Dermis blood vessel endothelial cell (primary cell): ENCODE measurements at places on chromosomes 6 and 20.

- no peak for DNase-seq
Observed at GRCh38 chr6:111198841-111199240, 111.5 kb downstream of the SLC16A10 start.

GRCh38 chr6:99347804-99348203 lies 1.7 kb downstream of the FAXC start:
- DNase-seq, result no peak

GRCh38 chr20:53783768-53784167 lies 190.1 kb upstream of the ZNF217 start:
- no peak for DNase-seq

DNA sequence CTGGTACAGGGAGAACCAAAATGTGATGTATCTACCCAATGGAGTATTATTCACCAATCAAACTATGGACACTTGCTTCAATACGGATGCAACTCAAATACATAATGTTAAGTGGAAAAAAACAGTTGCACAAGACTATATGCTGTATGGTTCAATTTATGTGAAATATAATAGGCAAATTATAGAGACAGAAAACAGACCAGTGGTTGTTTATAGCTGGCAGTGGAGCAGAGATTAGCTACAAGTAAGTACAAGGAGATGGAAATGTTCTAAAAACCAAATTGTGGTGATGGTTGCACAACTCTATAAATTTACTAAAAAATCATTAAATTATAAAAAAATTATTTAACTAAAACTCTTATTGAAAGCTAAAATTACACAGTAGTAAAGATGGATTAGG lies 113.2 kb downstream of the PRDM1 start:
- no peak for DNase-seq

DNA sequence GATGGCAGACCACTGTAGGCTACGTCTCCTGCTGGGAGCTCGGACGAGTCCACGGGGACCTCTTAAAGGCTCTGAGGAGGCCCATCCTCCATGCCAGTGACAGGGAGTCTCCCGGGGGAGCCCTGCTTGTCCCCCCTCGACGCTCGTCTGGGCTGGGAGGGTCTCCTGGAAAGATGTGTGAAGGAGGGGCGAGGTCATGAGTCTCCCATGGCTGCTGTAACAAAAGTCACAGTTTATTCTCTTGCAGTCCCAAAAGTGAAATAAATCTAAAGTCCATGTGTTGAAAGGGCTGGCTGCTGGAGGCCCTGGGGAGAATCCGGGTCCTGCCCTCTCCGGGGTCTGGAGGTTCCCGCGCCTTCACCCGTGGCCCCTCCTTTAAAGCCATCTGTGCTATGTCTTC lies 67.1 kb upstream of the GATA5 start:
- no peak for DNase-seq

DNA sequence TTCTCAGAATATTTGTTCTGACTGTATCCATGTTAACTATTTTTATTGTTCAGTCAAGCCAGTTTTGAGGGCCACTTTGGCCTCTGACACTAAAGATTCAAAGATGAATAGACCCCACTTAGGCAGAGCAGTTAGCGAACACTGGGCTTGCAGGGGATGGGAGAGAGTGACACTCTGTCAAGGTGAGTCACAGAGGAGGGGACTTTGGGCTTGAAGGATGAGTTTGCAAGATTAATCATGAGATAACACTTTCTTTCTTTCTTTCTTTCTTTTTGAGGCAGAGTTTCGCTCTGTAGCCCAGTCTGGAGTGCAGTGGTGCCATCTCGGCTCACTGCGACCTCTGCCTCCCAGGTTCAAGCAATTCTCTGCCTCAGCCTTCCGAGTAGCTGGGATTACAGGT lies 46.4 kb downstream of the SPATA2 start:
- DNase-seq, result no peak

DNA sequence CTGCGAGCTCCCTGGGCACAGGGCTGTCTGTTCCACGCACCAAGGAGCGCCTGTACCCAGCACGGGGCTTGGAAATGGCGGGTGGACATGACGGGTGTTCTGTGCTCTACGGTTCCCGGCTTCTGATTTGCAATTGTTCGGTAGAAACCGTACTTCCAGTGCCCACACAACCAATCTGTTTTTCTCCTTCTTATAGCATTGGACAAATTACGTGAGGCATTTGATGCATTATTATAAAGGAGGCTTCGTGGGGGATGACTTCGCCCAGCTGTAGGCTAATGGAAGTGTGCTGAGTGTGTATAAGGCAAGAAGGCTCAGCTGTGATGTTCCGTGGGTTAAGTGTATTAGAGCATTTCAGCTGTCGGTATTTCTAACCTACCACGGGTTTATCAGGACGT lies 9.8 kb upstream of the RPS21 start:
- no peak for DNase-seq

DNA sequence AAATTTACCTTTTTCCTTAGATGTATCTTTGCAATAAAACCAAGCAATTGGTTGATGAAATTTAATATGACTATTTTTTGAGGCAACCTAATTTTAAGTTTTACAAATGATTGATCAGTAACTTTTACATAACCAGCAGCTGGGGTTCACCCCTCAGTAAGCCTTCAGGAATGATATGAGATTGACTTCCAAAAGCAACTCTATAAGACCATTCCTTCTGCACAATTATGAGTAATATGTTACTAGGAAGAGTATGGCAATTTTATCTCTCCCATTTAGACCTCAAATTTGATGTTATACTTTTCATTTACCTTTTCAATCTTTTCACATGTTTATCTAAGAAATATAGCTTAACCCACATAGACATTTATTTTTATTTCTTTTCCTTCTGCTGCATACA lies 1546.3 kb downstream of the HACE1 start:
- DNase-seq, result no peak
